ENCODE measurements at places on chromosomes 7 and 10. TPM values are rescaled to one million over a fixed set of nuclear protein-coding genes. Genes with fewer than 3 reads are reported as not detected.

COL13A1 gene
- total RNA-seq: 33.6 TPM

JCAD gene
- total RNA-seq: 49.9 TPM

CPVL gene
- total RNA-seq: not detected

GBX1 gene
- total RNA-seq: not detected

ANKRD61 gene
- total RNA-seq: 0.07 TPM

GJD4 gene
- not detected for total RNA-seq

ABCB8 gene
- 37.9 TPM for total RNA-seq

INPP5A gene
- 23.9 TPM for total RNA-seq

ZNF853 gene
- total RNA-seq: 0.79 TPM

TAS2R41 gene
- not detected for total RNA-seq

ANK3 gene
- total RNA-seq: 12.4 TPM

PDE1C gene
- total RNA-seq: 0.11 TPM

POLR2J3 gene
- 21.8 TPM for total RNA-seq

INA gene
- total RNA-seq: 0.13 TPM

DMBT1 gene
- total RNA-seq: not detected

PDK4 gene
- 13.2 TPM for total RNA-seq

GOLGA7B gene
- under 0.01 TPM for total RNA-seq

TUBB8 gene
- not detected for total RNA-seq

CXCL12 gene
- total RNA-seq: 0.40 TPM

SPDYE16 gene
- not detected for total RNA-seq

TDRD1 gene
- not detected for total RNA-seq

ADAMTS14 gene
- under 0.01 TPM for total RNA-seq

CALCR gene
- not detected for total RNA-seq

GIMAP8 gene
- total RNA-seq: 104 TPM

CLCN1 gene
- total RNA-seq: not detected

SLC39A12 gene
- total RNA-seq: not detected

SLC16A12 gene
- 0.66 TPM for total RNA-seq

CCDC7 gene
- 11.4 TPM for total RNA-seq

TRIL gene
- 0.33 TPM for total RNA-seq

PON1 gene
- not detected for total RNA-seq

ZNF485 gene
- total RNA-seq: 2.0 TPM

LIPM gene
- total RNA-seq: not detected

BAG3 gene
- 21.0 TPM for total RNA-seq

CCT6A gene
- total RNA-seq: 394 TPM

MAP3K8 gene
- 5.8 TPM for total RNA-seq

LRRC61 gene
- 0.07 TPM for total RNA-seq

LRRN3 gene
- not detected for total RNA-seq

GALNT17 gene
- not detected for total RNA-seq

NEURL1 gene
- total RNA-seq: 0.11 TPM

FMC1 gene
- total RNA-seq: 6.7 TPM

EPC1 gene
- total RNA-seq: 19.8 TPM
